Thoracic aorta (tissue), 2 donors: ENCODE measurements at places on chromosomes 13 and 19. TPM values are rescaled to one million over a fixed set of nuclear protein-coding genes. Genes with fewer than 3 reads are reported as not detected.

The ZNF541 gene
- total RNA-seq = not detected

The ZNF85 gene
- 10.2 TPM for total RNA-seq

GRCh38 chr13:96100457-96101220, 10.7 kb downstream of the HS6ST3 start:
- DNase-seq = no peak

DNA sequence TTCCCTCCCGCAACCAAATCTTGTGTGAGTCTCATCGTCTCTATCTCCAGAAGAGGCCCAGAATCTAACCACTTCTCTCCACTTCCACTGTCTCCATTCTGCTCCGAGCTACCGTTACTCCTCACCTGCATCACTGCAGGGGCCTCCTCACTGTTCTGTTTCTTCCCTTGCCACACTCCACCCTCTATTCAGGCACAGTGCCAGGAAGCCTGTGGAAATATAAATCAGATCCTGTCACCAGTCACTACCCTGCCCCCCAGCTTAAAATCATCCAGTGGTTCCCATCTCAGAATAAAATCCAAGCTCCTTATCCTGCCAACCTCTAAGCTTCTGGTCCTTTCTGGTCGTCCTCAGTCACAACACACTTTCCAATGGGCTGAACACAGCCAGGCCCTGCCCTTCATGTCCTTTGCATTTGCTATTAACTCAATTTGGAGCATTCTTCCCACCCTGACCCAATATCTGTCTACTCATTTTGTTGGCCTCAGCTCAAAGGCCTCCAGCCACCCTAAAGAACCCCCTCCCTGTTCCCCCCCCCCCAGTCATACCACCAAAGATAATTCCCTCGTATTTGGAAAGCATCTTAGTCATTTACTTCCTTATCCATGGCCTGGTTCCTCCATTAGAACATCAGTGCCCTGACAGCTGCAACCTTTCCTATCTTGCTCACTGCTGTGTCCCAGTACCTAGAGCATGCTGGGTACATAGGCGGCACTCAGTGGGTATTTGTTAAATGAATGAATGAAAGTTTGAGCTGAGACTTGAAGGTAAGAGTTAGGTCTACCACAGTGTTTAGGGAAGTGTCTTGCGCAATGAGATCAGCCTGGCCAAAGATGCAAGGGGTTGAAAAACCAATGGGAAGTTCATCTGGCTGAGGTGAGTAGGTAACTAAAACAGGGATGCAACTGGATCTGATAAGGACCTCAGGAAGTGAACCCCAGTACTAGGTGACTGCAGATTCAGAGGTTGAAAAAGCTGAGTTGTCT, 24.4 kb downstream of the ZNF175 start:
- no peak for DNase-seq

DNA sequence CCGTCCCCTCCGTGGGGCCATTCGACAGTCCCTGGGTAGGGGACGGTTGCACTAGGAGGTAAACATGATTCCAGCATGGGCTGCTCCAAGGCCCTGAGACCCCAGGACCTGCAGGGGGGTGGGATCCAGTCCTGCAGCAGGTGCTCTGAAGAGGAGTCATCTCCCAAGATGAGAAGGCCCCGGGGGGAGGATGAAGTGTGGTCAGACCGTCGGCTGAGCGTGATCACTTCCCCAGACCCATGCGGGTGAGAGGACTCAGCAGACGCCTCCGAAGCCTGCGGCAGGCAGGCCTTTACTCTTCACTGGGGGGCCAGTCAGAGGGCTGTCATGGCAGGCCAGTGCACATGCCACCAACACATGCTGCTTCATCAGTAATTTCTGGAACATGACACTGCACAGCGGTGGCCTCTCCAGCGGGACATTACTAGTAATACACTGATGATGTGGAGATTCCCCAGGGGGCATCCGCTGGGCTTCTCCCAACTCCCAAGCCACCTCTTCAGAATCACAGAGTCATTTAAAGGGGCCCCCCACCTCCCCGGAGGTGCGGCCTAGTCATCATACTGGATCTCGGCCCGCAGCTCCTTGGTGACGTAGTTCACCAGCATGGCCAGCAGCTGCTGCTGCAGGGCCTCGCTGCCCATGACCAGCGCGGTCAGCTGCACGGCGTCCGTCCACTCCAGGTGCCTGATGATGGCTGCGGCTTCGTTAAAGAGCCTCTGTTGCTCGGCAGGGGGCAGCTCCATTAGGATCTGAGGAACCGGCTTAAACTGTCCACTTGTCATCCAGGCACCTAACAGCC, 12.7 kb downstream of the C19orf12 start:
- no peak for DNase-seq

- DNase-seq = no peak
Measured at GRCh38 chr13:40389081-40389641, 277.3 kb downstream of the FOXO1 start.

GRCh38 chr13:46553521-46553885, 533 bp downstream of the LRCH1 start:
- DNase-seq = no peak
